KG1 (cell line): ENCODE measurements at places on chromosomes 7 and 10.

DNA sequence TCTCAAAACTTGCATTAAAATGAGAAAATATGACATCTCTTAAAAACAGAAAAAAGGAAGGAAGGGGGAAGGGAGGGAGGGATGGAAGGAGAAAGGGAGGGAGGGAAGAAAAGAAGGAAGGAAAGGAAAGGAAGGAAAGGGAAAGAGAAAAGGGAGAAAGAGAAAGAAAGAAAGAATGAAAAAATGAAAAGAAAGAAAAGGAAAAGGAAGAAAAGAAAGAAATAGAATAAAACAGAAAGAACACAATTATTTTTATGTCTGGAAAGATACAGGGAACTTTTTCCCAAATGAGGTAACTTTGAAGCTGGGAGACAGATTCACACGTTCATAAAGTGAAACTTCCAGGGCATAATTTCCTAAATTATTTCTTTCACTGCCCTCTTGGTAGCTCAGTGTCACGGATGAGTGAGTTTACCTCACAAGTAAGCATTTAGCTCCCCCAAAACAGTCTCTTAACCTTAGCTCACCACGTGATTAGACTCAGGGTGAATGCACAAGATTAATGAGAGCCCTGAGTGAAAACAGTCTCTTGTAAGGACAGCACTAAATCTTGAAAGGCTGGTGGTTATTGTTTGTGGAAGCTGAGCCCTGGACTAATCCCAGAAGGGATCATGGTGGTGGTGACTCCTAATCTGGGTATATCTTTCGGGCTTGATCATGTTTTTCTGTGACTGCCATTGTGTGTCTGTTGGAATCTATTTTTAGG lies 74.1 kb upstream of the HDAC9 start:
- DNase-seq = no peak

DNA sequence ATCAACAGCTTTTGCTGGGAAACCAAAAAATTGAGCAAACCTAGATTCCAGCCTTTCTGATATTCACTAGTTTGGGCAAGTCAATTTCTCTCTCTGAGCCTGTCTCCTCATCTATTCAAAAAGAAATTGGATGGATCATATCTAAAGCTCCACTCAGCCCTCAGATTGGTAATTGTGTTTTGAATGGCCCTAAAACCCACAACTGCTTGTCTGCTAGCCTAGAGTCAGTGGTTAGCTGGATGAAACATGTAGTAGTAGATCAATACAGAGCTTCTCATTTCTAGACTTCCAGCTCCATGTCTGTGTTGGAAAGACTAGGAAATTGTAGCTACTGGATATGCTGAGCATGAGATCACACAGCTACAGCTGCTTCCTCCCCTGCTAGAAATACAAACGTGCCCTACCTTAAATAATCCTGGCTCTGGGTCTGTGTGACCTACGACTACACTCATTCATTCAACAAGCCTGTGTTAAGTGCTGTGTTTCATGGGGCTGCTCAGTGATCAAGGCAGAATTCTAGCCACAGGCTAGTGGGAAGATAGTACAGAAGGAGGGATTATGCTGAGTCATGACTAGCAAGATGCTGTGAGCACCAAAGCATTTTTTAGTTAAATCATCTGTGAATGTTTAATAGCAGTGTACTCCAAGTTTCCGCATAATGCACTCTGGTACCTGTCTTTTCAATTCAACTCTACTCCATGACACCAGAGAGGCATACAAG lies 15.7 kb downstream of the DNTT start:
- no peak for DNase-seq

DNA sequence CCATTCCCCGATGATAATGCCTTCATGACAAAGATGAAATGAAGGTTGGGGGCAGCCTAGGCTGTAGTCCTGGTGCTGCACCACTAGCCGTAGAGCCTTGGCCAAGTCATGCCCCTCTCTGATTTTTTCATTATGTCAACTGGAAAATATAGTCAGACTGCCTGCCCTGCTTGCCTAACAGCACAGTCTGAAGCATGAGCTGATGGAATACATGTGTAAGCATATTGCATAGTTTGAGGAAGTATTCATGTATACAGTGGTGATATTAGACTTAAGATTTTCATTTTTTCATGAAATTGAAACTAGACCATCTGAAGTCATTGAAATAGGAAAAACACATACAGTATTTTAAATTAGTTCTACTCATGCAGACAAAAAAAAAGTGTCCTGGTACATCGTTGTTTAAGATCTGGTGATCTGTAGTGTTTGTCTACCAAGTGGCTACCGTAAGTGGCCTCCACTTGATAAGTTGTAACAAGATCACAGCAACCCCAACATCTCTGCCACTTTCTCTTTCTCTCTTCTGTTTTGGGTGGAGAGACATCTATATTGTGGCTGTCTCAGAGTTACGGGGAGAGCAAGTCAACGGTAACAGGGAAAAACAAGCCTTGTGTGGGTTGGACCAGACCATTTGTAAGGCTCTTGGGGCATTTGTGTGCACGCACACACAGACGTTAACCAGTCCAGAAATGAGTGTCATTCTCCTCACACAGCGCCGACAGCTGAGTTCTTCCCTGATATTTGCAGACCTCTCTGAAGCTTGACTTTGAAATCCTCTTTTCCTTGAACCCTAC lies 716.6 kb upstream of the GALNT17 start:
- no peak for DNase-seq

DNA sequence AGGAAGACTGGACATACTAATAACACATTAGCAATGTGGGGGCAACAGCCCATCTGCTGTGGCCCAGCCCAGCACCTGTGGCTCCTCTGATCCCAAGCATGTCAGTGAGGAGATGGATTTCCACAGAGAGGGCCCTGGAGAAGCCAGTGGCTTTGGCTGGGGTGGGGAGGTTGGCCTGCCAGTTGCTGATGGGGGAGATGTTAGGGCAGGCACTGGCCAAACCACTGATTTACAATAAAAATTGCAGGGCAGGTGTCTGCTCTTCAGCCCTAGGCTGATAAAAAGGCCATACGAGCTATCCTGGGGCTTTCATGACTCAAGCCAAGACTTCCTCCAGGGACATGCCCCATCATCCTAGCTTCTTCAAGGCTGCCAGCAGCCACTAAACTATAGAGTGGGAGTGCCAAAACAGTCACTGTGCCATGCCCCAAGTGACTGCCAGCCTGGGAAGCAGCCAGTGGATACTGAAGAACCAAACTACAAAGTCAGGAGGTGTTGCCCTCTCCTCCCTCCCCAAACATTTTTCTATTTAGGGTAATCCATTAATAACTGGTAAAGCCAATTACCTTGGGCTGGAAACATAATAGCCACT lies 37.8 kb downstream of the DPCD start:
- no peak for DNase-seq

- DNase-seq = no peak
Observed at GRCh38 chr10:60739558-60739957, 38.7 kb upstream of the CDK1 start.

DNA sequence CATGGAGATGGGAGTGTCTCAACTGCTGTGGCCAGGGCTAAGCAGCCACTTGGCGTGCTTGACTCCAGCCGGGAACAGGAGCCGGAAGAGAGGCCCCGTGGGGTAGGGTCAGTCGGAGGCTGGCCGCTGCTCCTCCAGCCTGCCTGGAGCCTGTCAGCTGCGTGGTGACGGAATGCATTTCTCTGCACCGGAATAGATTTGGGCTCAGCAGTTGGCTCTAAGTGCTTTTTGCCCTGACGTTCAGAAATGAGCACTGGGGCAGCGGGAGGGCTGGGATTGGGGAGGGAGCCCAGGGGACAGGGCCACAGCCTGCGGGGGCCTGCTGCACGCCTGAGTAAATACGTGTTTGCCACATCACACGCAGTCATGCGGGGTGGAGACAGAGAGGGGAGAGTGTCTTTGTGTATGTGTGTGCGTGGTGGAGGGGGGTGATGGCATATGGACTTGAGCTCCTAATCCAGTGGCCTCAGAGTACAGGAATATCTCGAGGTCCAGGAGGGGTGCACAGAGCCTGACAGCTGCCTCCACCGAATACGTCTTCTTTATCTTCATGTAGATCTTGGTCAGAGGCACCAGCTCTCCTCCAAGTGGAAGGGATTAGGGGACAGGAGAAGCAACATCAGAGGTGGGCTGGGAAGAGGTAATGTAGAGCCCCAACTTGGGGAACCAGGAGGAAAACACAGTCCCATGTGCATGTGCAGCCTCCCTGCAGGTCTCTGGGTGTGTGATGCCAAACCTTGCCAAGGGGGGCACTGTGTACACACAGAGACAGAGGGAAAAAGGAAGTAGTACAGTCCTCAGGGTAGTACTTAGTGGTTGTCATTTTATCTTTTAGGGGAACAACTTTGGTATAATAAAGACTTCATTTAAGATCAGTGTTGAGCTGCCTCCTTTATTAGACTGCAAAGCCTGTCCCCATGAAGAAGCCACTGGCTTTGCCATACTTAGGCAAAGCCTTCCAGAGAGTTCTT lies 151.4 kb downstream of the CDH23 start:
- no peak for DNase-seq
